ENCODE measurements at places on chromosomes 4 and X.

DNA sequence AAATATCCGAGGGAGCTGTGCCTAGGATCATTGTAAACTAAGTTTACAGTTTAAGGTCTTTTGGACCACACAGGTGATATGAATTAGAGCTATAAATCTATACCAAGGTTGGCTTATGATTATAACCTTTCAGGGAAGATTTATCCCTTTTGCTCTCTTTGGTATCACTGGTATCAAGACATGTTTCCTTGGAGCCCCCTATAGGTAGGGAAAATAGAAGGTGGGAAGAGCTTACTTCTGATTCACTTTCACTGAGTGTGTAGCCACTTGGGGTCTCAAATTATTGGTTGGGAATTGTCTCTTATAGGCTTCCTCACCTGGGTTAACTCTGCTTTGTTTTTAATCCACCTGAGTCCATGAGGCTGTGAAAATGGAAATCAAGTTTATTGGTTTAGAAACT lies 262.1 kb upstream of the NR3C2 start:
- DNase-seq, result no peak

- DNase-seq, result no peak
Measured at GRCh38 chr4:872241-872981, 46.5 kb upstream of the CPLX1 start.

GRCh38 chr4:13285336-13285735 lies 198.8 kb downstream of the RAB28 start:
- no peak for DNase-seq

DNA sequence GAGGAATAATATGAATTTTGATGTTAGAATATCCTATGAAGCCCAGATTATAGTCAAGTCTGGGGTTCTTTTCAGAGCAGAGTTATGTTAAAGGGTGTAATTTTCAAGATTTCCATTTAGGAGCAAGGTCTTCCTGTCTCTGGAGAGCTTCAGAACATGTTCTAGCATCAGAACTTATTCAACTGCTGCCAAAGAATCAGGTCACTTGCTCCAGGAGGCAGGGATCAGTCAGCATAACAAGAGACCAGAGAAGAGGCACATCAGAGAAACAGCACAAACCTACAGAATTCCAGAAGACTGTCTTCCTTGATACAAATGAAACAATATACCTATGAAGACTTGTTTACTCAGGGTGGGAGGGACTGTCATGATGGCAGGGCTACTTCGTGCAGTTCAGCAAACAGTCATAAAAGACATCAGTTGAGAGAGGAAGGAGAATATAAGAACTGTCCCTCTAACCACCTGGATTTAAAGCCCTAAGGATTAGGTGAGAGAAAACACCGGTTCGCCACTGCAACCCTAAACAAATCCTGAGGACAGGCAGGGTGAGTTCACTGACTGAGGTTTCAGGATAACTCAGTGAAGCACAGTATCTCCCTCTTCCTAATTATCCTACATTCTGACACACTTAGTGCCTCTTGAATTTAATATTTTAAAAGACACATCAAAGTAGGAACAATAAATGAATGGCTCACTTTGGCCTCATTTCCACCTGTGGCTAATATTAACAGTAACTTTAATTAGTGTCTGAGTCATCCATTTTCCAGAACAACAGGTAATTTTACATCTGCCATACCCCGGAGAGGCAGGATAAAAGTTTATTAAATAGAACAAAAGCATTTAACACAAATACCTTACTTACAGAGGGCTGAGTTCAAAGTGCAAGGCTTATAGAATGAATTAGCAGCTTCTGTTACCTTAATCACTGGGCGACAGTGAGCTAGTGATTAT lies 93.0 kb downstream of the HDAC8 start:
- no peak for DNase-seq

GRCh38 chr4:117455088-117455487 lies 369.7 kb upstream of the TRAM1L1 start:
- no peak for DNase-seq

DNA sequence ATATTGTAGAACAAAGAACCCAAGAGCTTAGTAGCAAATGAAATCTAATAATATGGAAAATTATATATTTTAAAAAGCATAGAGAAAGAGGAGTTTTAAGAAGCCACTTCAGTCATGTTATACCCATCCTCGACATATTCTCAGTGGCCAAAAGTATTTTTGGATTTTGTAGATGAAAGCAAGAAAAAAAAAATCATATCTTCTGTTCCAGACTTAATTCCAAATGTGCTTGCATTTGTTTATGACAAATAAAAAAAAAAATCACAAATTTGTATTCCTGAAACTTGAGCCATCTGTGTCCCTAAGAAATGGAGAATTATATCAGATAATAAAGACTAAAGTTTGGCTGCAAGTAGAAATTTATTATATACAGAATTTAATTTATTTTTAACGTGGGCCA lies 1482.4 kb upstream of the PABPC4L start:
- DNase-seq, result no peak

DNA sequence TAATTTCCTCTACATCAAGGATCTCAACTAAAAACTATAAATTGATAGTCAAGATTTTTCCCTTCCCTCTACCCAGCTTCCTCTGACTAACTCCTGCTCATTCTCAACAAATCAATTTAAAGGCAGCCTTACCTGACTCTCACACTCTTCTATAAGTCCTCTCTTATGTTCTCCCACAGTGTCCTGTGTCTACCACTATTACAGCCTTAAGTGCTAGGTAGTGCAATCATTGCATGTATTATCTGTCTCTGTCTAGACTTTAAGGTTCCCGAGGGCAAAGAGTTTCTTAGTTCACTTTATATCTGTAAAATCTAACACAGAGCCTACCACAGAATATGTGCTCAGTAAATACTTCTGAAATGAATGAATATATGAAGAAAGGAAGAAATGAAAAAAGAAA lies 123.7 kb downstream of the BTC start:
- DNase-seq, result no peak

GRCh38 chr4:165208221-165208652 lies 876 bp downstream of the KLHL2 start:
- no peak for DNase-seq

DNA sequence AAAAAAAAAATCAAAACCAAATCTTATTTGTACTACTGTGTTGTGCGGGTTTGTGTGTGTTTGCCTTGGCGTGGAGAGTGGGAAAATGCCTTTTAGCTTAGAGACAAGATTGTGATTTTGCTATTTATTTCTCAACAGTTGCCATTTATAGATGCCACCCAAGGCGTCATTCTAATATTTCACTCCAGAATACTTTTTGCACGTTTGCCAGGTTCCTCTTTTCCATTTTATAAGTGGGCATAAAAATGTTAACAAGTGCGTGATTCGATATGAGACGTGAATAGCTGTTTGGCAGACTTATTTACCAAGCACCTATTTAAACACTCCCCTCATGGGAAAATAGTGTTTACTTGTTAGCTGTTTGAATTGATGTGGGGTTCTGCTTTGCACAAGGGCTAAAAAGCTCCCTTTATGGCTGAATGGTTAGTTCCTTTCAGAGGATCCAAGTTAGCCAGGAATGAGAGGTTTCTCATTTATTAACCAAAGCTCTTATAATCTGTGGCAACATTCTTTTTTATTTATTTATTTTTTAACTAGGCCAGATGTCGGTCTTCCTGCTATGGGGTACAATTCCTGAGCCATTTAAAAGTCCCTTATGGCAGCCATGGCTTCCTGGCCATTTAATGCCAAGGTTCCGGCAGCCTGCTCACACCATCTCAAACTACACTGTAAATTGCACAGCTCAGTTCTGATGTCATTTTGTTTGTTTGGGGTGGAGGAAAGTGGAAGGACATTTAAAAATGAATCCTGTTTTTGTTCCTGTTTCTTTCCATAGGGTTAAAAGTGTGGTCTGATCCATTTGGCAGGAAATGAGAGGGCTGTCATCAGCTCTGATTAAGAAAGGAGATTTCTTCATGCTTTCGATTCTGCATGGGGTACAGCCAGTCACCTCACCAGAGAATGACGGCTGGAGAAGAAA lies 14.6 kb downstream of the SMIM20 start:
- no peak for DNase-seq

GRCh38 chr4:40311811-40312346 lies 23.3 kb upstream of the CHRNA9 start:
- DNase-seq, result no peak

- no peak for DNase-seq
Measured at GRCh38 chr4:3284734-3285557, 7.9 kb upstream of the RGS12 start.

- DNase-seq, result no peak
Measured at GRCh38 chr4:113539408-113539807, 222.1 kb downstream of the CAMK2D start.

GRCh38 chr4:148787831-148788477 lies 345.7 kb upstream of the NR3C2 start:
- DNase-seq, result no peak

- no peak for DNase-seq
Measured at GRCh38 chrX:26522501-26522900, 306.5 kb downstream of the MAGEB5 start.

DNA sequence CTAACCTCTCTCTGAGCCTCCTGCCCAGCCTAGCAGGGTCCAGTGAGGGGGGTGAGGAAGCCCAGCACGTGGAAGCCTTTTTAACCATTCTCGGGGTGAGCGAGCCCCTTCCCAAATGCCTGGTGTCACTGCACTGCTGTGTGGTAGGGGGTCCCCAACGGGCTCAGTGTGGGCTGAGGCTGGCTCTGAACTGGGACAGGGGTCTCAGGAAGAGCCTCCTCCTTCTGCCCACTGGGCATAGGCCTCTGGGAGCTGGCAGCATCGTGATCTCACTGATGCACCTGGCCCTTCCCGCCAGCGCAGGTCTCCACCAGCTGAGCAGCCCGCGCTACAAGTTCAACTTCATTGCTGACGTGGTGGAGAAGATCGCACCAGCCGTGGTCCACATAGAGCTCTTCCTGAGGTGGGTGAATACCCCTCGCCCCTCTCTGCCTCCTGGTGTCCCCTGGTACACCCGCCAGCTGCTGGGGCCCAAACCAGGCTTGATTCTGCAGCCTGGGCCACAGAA lies 12.6 kb downstream of the HTRA3 start:
- DNase-seq, result no peak

DNA sequence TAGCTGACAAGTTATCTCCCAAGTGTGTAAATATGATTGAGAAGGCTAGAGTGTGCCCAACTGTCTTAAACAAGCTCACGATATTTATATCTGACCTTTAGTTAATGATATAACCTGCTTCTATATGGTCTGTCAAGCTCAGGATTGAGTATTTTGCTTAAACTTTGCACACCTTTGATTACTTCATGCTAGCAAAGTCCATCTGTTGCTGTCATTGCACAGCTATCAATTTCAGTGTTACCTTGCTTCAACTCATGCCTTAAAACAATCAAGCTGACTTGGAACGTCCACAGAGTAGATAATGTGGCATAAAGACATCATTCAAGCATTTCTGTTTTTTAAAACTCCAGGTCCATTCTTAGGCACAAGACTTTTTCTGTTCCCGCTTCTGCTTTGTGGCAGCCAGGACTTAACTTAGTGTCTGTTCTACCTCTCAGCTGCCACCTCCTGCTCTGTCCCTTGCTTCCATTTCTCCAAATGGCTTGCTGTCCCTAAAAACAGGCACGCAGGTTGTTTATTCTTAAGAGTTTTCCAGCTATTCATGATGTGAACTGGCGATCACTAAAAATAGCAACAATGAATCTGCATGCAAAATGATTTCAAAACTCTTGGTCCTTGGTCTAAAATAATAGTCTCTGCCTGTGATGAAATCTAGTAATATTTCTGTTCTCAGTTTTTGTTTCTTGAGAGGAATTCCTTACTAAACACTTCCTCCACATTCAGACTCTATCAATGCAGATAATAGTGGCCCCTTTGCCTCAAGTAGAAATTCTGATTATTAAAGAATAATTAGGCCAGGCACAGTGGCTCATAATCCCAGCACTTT lies 16.3 kb upstream of the NEIL3 start:
- no peak for DNase-seq

Measured in stimulated activated CD4-positive, alpha-beta T cell treated with anti-CD3 and anti-CD28 coated beads, Interleukin-4, amount 100 ng/mL, for 1 hour (primary cell).